Activated naive CD8-positive, alpha-beta T cell treated with anti-CD3 and anti-CD28 coated beads, Interleukin-2, amount 50 U/mL, for 16 hours (primary cell): ENCODE measurements at places on chromosomes 12 and 14.

DNA sequence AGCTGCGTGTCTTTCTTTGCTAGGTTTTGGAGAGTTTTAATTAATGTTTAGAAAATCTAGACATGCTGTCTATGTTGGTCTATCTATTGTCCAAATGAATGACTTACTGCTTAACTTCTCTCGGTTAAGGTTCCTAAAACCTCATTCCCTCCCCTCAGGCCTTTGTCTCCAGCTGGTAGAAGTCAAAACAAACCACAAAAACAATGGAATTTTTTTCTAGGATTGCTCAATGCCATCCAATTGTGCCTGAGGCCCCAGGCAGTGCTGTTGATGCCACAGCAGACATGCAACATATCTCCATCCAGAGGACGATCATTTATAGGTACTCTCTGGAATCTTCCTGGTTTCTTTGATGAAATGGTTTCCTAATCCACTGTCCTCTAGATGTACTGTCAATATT lies 448.2 kb upstream of the TBX3 start:
- DNase-seq: no peak

- no peak for DNase-seq
Observed at GRCh38 chr12:120357104-120357503, 11.9 kb downstream of the MSI1 start.

DNA sequence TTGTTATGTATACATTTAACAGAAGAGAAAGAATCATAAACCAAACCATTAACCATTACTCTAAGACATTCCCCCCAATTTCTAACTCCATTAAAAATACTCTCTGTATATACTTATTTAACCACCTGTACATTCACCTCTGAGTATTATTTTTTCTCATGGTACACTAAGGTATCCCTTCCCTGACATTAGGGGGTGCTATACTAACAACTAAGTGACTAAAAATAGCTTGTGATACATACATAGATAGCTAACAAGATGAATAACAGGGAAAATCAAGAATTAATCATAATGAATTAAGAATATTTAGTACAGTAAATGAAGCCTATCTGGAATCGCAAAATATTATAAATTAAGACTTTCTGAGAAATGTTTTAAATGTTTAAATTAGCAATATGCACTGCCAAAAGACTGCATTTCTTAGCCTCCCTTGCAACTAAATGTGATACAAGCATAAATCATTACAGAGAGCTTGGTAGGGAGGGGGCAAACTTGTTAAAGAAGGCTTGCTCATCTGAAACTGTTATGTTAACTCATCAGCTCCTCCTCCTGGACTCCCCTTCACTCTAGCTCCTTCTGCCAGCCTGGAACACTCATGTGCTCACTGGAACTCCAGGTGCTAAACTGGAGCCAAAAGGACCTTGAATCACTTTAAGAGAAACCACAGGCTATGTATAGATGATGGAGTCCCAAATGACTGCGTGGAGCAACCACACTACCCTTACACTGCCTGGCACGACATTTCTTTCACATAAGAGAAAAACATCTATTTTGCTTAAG lies 14.9 kb downstream of the C2CD5 start:
- DNase-seq: no peak

- peak; percentile 21 for DNase-seq
Observed at GRCh38 chr14:61472801-61473376, 151.5 kb downstream of the PRKCH start.
